ENCODE measurements at places on chromosomes 2 and 18.

GRCh38 chr2:203692031-203692710 is 14.3 kb upstream of the CD28 start:
- no peak for DNase-seq

- no peak for DNase-seq
Observed at GRCh38 chr2:221533299-221533698, 38.8 kb downstream of the EPHA4 start.

- DNase-seq, result no peak
Observed at GRCh38 chr2:167069855-167070254, 181.6 kb downstream of the XIRP2 start.

DNA sequence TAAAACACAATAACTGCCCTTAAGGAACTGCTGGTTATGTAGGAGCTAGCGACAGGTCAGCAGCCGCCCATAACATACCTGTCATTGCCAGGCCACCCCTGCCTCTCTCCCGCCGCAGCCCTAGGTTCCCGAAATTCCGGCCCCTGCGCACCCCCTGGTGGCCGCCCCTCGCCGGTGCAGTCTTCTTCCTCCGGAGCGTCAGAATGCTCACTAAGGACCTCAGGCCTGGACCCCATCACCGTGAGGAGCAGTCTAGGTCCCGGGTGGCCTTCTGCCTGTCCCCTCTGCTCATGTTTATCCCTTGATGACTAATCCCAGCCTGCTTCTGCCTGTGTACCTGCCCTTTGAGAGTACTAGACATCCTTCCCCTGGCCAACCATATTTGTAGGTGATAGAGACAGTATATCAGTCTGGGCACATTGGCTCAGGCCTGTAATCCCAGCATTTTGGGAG is 115.7 kb upstream of the SLC1A4 start:
- no peak for DNase-seq

GRCh38 chr2:46179037-46179621 is 118.1 kb upstream of the EPAS1 start:
- DNase-seq, result no peak

DNA sequence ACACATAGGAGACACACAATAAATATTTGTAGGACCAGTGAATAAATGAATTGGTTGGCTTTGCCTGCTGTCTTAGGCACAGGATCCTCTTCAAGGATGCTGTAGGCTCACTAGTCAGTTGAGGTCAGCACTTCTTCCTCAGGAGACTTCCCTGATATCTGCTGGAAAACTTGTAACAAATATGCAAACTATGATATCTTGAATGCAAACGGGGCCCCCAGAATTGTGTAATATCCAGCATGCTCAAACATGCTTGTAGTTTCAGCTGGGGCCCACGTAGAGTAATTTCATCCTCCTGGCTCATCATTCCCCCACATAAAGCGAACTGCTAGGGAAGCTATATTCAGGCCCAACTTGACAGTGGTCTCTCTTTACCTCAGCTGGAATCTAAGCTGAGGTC is 43.6 kb downstream of the POLE4 start:
- no peak for DNase-seq

DNA sequence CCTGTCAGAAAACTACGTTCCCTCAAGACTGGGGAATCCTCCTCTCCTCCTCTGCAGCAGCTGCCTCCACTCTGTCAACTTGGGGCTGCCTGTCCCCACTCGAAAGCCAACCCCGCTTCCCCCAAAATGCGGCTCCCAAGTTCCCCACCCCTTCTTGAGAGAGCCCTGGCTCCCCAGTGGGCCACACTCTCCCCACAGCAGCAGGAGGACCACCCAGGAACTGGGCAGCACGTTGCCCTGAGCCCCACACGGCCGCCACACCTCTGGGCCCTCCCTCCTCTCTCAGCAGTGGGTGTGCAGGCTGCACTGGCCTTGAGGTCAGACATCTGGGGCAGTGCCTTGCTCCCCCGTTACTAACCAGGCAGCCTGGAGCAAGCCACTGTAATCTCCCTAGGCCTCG is 9.6 kb upstream of the TEX51 start:
- DNase-seq, result no peak

DNA sequence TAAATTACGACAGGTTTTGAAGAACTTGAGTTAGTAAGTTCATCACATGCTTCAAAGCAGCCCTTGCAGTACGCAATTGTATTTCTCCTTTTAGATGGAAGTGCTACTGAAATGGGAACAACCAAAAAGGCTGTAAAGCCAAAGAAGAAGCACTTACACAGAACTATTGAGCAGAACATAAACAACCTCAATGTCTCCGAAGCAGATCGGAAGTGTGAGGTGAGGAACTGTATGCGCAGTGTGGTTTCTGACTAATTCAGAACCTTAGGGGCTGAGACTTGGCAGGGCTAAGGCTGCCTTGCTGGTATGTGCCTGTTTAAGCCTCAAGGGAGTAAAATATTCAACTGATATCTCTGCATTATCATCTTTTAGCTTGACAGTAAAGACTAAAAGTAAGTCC is 8.4 kb downstream of the NCAPH start:
- DNase-seq, result no peak

DNA sequence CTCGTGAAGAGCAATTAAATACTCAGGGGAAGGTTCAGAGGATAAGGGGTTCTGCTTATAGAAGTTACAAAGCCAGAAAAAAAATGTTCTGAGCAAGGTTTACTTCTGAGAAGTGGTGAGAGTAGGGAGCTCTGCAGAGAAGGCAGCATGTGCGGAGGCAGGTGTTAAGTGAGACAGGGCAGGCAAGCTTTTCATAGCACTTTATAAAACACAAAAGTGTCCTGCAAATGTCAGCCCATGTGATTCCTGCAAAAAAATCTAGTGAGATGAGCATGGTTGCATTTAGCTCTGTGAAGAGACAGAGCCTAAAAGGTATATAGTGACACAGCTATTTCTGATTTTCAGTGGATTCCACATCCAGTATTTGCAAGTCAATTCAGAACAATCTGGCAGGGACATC is 223.8 kb upstream of the SYT4 start:
- DNase-seq, result no peak

DNA sequence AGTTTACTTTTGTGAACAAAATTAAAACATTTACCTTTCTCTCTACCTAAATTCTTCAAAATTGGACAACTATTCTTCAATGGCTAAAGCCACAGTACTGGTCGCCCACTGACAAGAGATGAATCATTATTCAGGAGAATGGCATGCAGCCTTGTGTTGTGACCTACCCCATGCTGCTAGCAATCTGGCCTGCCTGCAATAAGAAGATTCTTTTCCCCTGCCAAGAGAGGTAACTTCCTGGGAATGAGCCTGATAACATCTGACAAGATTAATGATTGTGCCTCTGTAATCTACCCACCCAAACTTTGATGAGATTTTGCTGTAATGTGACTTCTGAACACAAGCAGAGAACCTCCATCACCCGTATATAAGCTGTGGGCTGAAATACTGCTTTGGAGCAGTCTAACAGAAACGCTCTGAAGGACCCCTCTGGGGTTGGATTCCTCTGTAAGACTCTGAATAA is 47.0 kb upstream of the ST3GAL5 start:
- DNase-seq, result no peak

GRCh38 chr2:18487106-18487913 is 73.1 kb downstream of the RDH14 start:
- no peak for DNase-seq

GRCh38 chr18:58205443-58206160 is 161.6 kb downstream of the NEDD4L start:
- DNase-seq, result no peak

DNA sequence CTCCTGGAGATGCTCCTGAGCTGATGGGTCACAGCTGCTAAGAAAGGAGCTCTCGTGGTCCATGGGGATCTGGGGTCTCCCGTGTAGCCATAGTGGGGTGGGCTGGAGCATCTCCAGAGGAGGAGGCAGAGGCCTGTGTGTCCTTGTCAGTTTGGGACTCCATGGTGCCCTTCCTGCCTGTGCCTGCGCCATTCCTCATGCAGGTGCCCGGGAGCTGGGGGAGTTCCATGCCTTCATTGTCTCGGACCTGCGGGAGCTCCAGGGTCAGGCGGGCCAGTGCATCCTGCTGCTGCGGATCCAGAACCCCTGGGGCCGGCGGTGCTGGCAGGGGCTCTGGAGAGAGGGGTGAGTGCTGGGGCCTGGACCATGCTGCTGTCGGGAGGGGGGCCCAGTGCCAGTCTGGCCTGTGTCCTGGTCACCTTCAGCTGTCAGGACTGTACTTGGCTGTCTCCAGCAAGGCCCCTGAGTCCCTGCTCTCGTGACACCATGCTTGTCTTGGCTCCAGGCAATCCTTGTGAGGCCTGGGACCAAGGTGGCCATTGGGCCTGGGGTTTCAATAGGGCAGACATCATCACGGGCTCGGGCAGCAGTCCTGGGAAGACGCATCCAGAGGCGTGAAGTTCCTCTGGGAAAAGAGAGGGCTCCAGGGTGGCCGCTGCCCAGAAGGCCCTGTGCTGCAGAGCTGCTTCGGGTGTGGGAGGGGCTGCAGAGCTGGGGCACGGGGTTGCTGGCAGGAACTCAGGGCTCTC is 7.3 kb downstream of the CAPN10 start:
- DNase-seq, result no peak

DNA sequence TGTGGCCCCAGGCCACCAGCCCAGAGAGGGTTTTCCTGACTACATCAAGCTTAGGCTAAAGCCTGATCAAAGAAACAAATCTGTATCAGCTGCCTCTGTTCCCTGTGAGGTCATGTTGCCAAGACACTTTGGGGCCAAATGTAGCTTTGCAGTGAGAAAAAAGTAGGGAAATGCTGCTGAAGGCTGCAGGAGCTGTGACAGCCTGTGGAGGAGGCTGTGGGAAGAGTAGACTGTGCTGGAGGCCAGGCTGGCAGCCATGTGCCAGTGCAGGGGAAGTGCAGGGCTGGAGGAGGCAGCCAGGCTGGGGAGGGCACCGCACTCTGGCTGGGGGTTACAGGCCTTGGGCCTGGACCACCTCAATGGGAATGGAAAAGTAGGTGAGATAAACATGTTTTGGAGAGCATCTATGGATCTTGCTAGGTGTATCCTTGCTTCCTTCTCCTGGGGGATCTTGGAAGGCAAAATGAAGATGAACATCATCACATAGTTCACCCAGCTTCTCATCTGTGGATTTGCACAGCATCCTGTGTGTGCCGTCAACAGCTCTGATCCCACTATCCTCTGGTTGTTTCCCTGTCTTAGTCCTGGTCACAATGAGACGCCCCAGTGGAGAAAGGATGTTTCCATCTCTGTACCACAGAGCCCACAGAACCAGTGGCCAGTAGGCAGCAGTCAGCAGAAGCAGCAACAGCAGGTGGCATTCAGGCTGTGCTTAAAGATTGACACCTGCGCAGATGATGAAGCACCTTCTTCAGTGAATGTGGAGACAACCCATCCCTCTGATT is 103.8 kb upstream of the COPS8 start:
- DNase-seq, result no peak

DNA sequence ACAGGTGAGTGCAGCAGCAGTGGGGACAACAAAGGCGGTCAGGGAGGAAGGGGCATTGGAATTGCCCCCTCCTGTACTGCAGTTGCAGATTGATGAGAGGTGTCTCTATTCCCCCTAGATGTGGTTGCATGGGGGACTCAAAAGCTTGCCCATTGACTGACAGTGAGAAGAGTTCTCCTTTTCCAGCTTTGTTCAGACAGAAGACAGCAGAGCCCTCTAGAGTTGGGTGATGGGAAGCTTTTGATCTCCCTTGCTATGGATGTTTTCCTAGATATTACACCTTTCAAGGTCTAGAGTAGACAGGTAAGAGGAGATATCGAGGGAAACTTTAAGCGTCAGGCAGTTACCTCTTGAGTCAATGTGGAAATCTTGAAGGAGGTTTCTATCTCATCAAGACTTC is 2.9 kb downstream of the PROKR1 start:
- DNase-seq, result no peak

GRCh38 chr18:59927246-59927825 is 27.5 kb downstream of the PMAIP1 start:
- no peak for DNase-seq

DNA sequence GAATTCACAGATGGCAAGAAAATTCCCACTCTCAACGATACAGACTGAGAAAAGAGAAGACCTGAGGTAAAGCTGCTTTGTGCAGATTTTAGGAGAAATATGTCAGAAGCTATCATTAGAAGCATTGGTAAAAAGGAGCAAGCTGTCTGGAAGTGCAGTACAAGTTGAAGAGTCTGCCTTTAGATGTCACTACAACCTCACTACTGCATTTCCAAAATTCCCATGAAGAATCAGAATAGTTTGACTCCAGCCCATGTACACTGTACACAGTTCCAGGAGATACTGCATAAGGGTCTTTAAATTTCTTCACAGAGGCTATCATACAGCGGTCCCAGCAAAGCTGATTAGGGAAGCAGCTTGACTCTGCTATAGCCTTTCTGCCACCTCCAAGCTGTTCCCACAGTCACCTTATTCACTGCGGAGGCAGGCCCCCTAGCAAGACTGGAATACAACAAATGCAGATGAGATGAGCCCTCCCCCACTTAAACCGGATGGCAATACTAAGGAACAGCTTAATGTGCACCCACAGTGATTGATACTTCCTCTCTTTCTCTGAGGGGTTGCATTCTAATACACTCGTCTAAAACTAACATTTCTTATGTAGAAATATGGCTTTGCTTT is 527.4 kb downstream of the TMEM182 start:
- no peak for DNase-seq

DNA sequence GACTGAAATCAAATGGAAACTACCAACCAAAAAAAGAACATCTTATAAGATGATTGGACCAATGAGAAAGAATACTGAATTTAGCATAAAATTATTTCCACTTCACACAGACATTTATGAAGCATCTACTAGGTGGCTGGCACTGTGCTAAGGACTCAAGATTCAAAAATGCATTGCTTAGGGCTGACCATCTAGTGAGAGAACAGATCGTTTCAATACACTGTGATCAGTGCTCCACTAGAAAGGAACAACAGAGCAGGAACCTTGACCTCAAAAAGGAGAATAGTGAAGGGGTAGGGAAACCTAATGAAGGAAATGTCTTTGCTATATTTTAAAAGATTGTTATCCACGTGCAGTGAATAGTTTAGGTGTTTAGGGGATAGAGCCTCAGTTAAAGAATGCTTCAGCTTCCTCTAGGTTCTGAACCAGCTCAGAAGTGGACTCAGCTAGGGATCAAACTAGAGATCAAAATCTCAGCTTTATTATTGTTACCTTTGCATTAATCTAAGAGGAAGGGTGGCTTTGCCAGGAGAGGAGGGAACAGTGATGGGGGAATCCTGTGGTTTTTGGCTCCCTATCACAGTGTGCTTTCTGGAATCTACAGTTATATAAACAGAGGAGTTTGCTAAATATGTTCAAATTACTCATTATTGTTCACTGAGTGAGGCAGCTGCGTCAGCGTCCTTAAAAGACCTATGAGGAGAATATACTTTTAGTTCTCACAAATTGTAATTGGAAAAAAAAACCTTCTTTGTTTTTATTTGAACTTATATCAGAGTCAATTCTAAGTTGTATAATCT is 16.2 kb upstream of the BBS5 start:
- DNase-seq, result no peak

- no peak for DNase-seq
Observed at GRCh38 chr18:13676471-13676870, 49.9 kb downstream of the FAM210A start.

- no peak for DNase-seq
Observed at GRCh38 chr2:133139847-133140533, 428.3 kb downstream of the NCKAP5 start.

GRCh38 chr2:238869293-238870124 is 21.6 kb downstream of the TWIST2 start:
- no peak for DNase-seq

- no peak for DNase-seq
Observed at GRCh38 chr2:29518646-29519337, 402.6 kb downstream of the ALK start.
